ENCODE measurements at places on chromosomes 13 and 19. TPM values are rescaled to one million over a fixed set of nuclear protein-coding genes. Genes with fewer than 3 reads are reported as not detected.

DNA sequence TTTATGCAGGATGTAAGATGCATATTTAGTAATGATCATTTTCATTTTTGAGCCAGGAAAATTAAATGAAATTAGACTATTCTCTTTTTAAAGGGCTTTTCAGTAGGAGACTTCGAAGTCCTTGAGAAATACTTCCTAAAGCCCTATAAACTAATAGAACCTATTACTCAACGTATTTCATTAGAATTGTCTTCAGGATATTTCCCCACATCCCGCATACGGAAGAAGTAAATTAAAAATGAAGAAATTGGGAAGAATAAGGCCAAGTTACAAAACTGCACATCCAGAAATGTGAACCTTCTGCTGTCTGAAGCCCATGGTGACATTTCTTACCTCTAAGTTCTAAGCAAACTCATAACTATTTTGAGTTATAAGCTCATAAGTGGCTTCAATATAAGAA lies 66.5 kb downstream of the RXFP2 start:
- no peaks in the 10 kb centered on the region for H3K4me1 ChIP-seq
- no peak for DNase-seq
- no peaks in the 10 kb centered on the region for H3K27me3 ChIP-seq
- H3K27ac ChIP-seq: no peak overlapping the region
- no peaks in the 10 kb centered on the region for H3K36me3 ChIP-seq

DNA sequence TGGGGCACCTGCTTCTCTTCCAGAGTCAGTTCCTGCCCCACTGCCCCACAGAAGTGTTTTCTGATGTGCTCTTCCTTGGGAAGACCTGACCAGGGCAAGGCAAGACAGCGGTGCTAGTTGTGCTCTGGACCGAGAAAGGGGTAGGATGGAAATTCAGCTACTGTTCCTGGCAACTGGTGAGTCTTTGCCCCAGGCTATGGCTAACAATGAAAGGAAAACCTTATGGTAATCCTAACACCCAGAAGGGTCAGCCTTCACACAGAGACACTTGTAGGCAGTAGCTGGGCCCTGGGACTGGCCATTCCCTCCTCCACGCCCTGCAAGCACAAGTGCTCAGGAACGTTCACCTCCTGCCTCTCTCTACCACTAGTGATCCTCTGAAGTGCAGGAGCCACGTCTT lies 9.6 kb upstream of the CYSLTR2 start:
- no peak overlapping the region for H3K27ac ChIP-seq
- no peak for DNase-seq
- H3K4me3 ChIP-seq: no peak overlapping the region
- H3K36me3 ChIP-seq: no peaks in the 10 kb centered on the region

- DNase-seq: no peak
- no peak overlapping the region for H3K4me3 ChIP-seq
- no peaks in the 10 kb centered on the region for H3K27me3 ChIP-seq
- H3K27ac ChIP-seq: no peak overlapping the region
- H3K4me1 ChIP-seq: no peaks in the 10 kb centered on the region
These were observed 148.5 kb downstream of the STK24 start for GRCh38 chr13:98428256-98428966.

GRCh38 chr13:54373211-54373610 lies 1344.6 kb downstream of the OLFM4 start:
- no peaks in the 10 kb centered on the region for H3K27me3 ChIP-seq
- no peak overlapping the region for H3K4me3 ChIP-seq
- no peak for DNase-seq
- H3K36me3 ChIP-seq: no peaks in the 10 kb centered on the region
- no peak overlapping the region for H3K27ac ChIP-seq
- no peaks in the 10 kb centered on the region for H3K4me1 ChIP-seq

DNA sequence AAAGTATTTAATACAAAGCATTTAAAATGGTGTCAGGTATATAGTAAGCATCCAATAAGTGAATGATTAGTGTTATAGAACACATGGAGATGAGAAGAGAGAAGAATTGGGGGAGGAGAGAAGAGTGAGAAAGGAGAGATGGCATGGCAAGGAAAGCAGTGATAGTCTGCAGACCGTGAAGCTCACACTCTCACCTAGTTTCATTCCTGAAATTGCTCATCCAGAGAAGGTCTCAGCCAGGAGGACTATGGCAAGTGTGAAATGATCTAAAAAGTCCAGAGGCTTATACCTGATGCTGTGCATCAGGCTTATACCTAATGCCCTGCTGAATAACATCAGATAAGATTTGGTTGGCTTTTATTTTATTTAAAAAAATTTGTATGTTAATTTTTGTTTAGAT lies 351.6 kb upstream of the KLF12 start:
- H3K27me3 ChIP-seq: no peaks in the 10 kb centered on the region
- no peaks in the 10 kb centered on the region for H3K4me1 ChIP-seq
- no peak for DNase-seq
- no peak overlapping the region for H3K27ac ChIP-seq
- no peaks in the 10 kb centered on the region for H3K36me3 ChIP-seq
- no peak overlapping the region for H3K4me3 ChIP-seq

DNA sequence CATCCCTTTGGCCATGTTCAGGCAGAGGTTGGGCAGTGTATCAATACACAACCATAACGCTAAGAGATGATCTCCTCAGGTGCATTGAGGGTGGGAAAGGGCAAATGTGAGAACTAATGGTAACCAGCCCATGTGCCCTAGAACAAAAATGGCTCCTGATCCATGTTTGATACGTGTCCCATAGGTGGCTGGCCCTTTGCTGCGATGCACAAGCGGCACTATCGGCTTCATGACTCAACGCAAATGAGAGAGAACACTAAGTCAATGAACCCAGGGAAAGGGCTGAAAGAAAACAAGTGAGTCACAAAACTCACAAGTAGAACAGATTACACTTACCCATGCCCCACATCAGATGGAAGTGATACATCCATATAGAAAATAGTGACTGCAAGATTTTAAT lies 201.7 kb downstream of the ABCC4 start:
- DNase-seq: no peak
- no peaks in the 10 kb centered on the region for H3K4me1 ChIP-seq
- H3K27ac ChIP-seq: no peak overlapping the region
- H3K36me3 ChIP-seq: no peaks in the 10 kb centered on the region
- H3K4me3 ChIP-seq: no peak overlapping the region

The C1QTNF9 gene
- 0.28 TPM for total RNA-seq

- H3K4me1 ChIP-seq: no peaks in the 10 kb centered on the region
- no peak for DNase-seq
- no peaks in the 10 kb centered on the region for H3K36me3 ChIP-seq
These were observed 58.3 kb downstream of the TM9SF2 start for GRCh38 chr13:99559560-99559959.

DNA sequence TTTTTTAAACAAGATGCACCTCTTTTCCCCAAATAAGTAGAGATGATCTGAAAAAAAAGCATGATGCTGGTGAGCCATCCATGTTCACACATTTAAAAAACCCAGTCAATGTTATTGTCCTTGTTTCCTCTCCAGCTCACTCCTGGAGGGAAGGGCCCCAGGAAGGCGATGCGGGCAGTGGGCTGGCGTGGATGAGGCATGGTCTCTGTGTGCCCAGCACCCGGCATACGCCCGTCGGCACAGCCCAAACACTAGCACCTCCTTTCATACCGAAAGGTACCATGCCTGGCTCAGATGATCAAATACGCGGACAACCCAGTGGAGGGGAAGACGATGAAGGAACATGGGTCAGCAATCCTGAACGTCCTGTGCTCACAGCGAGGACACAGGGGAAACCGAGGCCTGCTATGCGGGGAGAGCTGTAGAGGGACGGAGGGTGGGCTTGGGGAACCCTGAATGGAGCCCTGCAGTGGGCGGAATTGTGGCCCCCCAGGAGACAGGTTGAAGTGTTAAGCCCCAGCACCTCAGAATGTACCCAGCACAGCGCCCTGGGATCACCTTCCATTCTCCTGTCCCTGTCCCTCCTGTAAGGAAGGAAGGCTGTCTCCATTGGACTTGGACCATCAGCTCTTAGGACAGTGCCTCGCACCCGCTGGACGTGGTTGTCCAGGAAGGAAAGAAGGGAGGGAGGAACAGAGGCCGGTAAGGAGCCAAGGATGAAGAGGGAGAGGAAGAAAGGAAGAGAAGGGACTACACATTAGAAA lies 49.4 kb downstream of the SOX1 start:
- H3K27me3 ChIP-seq: no peaks in the 10 kb centered on the region
- no peak for DNase-seq
- H3K27ac ChIP-seq: no peak overlapping the region
- H3K4me1 ChIP-seq: no peaks in the 10 kb centered on the region
- no peak overlapping the region for H3K4me3 ChIP-seq

The DOHH gene
- total RNA-seq: 1.3 TPM

The ZNF878 gene
- 0.28 TPM for total RNA-seq

GRCh38 chr13:77358001-77358400 lies 31.1 kb upstream of the MYCBP2 start:
- H3K4me1 ChIP-seq: no peaks in the 10 kb centered on the region
- no peak overlapping the region for H3K4me3 ChIP-seq
- DNase-seq: no peak
- no peaks in the 10 kb centered on the region for H3K27me3 ChIP-seq
- no peak overlapping the region for H3K27ac ChIP-seq
- H3K36me3 ChIP-seq: no peaks in the 10 kb centered on the region

GRCh38 chr13:60137911-60138560 lies 25.7 kb downstream of the DIAPH3 start:
- H3K27me3 ChIP-seq: no peaks in the 10 kb centered on the region
- no peak overlapping the region for H3K4me3 ChIP-seq
- no peak for DNase-seq
- H3K36me3 ChIP-seq: no peaks in the 10 kb centered on the region

DNA sequence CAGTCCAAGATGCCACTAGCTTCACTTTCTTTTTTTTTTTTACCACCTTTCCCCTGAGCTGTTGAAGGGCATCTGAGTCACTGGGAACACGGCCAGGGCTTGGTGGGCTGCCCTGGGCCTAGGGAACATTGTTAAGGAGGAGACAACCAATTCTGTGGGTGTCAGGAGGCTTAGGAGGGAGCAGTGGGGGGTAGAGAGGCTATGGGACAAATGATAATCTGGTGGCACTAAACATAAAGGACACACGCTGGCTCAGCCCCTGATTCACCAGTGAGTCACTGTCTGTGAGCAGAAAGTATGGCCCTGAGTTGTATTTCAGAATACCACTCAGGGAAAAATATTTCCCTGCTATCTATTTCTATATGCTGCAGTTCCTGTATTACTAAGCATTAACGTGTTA lies 207.8 kb downstream of the DCLK1 start:
- no peaks in the 10 kb centered on the region for H3K36me3 ChIP-seq
- no peak overlapping the region for H3K27ac ChIP-seq
- H3K4me3 ChIP-seq: no peak overlapping the region
- H3K27me3 ChIP-seq: no peaks in the 10 kb centered on the region
- no peaks in the 10 kb centered on the region for H3K4me1 ChIP-seq

- peak overlapping the region; percentile 99 for H3K27ac ChIP-seq
- no peak overlapping the region for H3K4me3 ChIP-seq
- H3K27me3 ChIP-seq: no peaks in the 10 kb centered on the region
- peaks cover 23% of the 10 kb centered on the region for H3K4me1 ChIP-seq
- DNase-seq: no peak
These were observed 3.1 kb downstream of the FTL start for GRCh38 chr19:48968179-48968661.

The KDELR1 gene
- total RNA-seq: 137 TPM

DNA sequence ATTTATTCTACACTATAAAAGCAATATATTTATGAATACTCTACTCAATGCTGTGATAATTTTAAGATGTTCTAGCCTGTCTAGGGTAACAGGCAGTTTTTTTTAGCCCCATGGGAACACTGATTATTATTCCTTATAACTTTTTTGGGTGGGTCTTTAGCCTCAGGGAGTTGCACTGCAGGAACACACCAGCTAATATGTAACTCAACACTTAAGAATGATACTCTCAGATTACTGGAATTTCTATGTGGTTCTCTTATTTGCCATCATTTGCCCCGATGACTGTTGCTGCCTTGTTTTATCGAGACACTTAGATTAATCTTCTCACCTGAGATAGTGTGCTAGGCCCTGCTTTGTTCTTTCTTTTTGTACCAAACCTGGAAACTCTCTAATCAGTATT lies 396.9 kb upstream of the SLITRK1 start:
- H3K4me1 ChIP-seq: no peaks in the 10 kb centered on the region
- H3K27me3 ChIP-seq: no peaks in the 10 kb centered on the region
- H3K27ac ChIP-seq: no peak overlapping the region
- DNase-seq: no peak
- H3K4me3 ChIP-seq: no peak overlapping the region

DNA sequence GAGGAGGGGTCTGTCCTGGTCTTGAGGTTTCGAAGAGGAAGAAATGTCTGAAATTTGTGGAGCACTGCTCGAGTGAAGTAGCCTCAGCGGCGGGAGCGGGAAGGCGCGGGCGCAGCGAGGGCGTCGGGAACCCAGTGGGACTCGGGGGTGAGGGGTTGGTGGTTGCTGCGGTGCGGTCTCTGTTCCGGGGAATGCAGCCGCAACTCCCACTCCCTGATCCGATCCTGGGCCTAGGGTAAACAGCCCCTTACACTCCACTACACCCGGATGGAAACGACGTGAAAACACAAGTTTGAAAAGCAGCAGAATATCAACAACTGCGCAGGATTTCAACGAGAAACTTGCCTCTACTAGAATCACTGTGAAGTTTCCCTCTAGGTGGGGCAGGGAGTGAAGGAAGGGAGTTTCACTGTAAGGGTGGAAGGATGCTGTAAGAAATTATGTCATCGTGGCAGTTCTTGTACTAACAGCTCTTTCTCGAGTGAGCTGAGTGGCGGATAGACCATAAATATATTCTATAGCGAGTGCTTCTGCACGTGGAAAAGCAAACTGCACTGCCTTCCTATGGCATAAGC lies 2.0 kb upstream of the KLF12 start:
- peak; percentile 29 for DNase-seq
- H3K27ac ChIP-seq: peak overlapping the region; percentile 96
- no peaks in the 10 kb centered on the region for H3K36me3 ChIP-seq
- H3K4me1 ChIP-seq: no peaks in the 10 kb centered on the region

The SPACA4 gene
- total RNA-seq: not detected

DNA sequence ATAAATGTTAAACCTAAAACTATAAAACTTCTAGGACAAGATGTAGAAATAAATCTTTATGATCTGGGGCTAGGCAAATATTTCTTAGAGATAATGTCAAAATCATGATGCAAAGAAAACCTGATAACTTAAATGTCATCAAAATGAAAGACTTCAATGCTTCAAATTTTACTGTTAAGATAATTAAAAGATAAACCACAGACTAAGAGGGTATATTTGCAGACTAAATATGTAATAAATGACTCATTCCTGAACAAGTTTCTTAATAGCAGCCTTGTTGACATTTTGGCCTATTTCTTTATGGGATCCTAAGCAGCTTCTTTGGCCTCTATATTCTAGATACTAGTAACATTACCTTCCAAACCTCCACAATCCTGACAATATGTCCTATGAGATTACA lies 2878.3 kb upstream of the PCDH20 start:
- no peaks in the 10 kb centered on the region for H3K27me3 ChIP-seq
- no peak overlapping the region for H3K4me3 ChIP-seq
- no peak for DNase-seq
- no peaks in the 10 kb centered on the region for H3K4me1 ChIP-seq
- no peaks in the 10 kb centered on the region for H3K36me3 ChIP-seq
- H3K27ac ChIP-seq: no peak overlapping the region

The ZC3H4 gene
- total RNA-seq: 3.3 TPM

GRCh38 chr13:58239774-58240268 lies 608.3 kb downstream of the PCDH17 start:
- H3K4me1 ChIP-seq: no peaks in the 10 kb centered on the region
- H3K36me3 ChIP-seq: no peaks in the 10 kb centered on the region
- no peak overlapping the region for H3K4me3 ChIP-seq
- no peaks in the 10 kb centered on the region for H3K27me3 ChIP-seq

The KLK11 gene
- not detected for total RNA-seq
